ENCODE measurements at places on chromosomes 2 and 18.

DNA sequence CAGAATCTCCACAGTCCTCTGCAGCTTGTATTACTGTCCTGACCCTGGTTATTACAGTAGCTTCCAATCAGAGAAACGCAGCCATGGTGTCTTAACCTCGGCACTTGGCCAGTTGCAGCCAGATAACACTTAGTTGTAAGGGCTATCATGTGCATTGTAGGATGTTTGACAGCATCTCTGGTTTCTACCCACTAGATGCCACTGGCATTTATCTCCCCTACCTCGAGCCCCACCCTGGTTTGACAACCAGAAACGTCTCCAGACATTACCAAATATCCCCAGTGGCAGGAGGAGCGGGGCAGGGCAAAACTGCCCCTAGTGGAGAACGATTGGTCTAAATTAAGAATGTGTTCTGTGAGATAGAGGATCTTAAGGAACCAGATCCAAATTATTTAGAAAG is 13.1 kb downstream of the DSG2 start:
- DNase-seq: no peak

- no peak for DNase-seq
Measured at GRCh38 chr18:35619464-35619863, 37.9 kb downstream of the GALNT1 start.

GRCh38 chr2:65877331-65878010 is 445.1 kb upstream of the SPRED2 start:
- no peak for DNase-seq

- DNase-seq: peak; percentile 38
Measured at GRCh38 chr18:43627848-43628530, 350.7 kb upstream of the SYT4 start.

DNA sequence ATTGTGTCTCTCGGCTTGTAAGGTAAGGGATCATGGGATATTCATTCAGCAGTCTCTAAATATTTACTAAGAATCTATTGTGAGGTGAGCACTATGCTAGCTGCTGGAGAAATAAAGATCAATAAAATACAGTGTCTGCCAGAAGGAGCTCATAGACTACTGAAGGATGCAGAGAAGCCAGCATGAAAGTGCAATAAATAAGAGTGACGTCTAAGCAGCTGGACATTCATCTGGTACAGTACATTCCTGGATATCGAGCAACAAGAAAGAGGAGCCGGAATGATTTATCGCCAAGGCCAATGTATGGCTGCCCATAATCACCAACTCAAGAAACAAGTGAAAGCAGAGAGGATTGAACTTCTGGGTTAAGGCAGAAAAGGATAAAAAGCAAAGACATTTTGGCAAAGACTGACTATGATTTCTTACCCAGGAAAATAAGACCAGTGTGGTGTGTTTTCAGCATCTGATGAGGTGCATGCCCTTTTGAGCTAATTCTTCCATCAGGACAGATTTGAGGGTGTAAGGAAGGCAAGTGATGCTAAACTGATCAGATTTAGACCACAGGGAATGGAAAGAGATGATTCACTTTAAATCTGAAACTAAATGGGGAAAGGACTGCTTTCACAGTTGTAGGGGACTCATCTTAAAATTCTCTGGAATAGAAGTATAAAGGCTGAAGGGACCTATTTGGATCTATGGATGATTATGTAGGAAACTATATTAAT is 18.7 kb upstream of the LMAN1 start:
- peak; percentile 62 for DNase-seq

- DNase-seq: no peak
Measured at GRCh38 chr2:65818873-65819451, 386.6 kb upstream of the SPRED2 start.

DNA sequence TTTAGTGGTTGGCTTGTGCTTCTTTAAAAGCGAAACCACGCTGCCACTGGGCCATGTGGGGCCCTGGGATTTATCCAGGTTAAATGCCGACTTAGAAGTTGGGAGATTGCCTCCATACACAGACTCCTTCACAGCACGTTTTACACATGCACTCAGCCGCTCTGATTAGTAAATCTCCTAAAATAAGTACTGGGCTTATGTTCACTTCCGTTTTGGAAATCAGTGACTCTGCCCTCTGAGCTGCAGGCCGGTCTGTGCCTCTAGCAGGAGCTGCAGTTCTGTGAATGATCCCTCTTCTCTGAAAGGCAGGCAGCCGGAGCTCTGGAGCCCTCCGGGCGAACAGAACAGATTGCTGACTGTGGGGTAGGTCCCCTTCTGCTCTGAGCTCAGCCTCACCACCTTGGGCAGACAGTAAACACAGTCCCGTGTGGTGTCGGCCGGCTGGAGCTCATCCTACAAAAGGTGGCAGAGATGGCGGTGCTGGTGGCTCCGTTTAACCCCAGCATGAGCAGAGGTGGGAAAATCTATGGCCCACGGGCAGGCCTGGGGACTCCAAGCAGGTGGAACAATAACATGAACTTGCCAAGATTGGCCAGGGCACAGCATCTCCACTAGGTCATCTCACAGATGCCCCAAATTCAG is 9.8 kb upstream of the RAB17 start:
- DNase-seq: peak; percentile 45

GRCh38 chr2:183204397-183204796 is 80.2 kb downstream of the NUP35 start:
- no peak for DNase-seq

DNA sequence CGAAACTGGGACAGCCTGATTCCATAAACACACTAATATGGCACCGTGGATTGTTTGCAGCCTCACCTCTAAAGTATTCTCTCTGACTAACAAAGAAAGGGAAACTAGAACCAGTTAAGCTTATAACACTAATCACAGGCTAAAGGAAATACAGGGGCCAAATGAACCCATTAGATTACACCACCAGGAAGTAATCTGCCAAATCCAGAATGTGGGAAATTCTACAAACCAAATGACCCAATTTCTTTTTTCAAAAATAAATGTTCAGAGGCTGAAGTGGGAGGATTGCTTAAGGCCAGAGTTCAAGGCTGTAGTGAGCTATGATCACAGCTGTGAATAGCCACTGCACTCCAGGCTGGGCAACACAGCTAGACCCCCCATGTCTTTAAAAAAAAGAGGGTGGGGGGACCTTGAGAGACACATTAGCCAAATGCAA is 1.5 kb upstream of the MPPE1 start:
- no peak for DNase-seq

- no peak for DNase-seq
Measured at GRCh38 chr2:133477616-133477990, 90.7 kb downstream of the NCKAP5 start.

GRCh38 chr2:238287737-238288649 is at the start of gene PER2:
Gene PER2 (minus strand): TSS chr2:238288610. CDS start chr2:238277936, 10,674 bp downstream.
- peak; percentile 76 for DNase-seq

GRCh38 chr2:173451941-173452340 is 97.3 kb downstream of the CDCA7 start:
- DNase-seq: no peak

GRCh38 chr2:177211169-177211568 is 1.4 kb upstream of the HNRNPA3 start:
- no peak for DNase-seq

- no peak for DNase-seq
Measured at GRCh38 chr2:218229851-218230250, 12.9 kb downstream of the ARPC2 start.
